ENCODE measurements at places on chromosomes 16 and 17.

DNA sequence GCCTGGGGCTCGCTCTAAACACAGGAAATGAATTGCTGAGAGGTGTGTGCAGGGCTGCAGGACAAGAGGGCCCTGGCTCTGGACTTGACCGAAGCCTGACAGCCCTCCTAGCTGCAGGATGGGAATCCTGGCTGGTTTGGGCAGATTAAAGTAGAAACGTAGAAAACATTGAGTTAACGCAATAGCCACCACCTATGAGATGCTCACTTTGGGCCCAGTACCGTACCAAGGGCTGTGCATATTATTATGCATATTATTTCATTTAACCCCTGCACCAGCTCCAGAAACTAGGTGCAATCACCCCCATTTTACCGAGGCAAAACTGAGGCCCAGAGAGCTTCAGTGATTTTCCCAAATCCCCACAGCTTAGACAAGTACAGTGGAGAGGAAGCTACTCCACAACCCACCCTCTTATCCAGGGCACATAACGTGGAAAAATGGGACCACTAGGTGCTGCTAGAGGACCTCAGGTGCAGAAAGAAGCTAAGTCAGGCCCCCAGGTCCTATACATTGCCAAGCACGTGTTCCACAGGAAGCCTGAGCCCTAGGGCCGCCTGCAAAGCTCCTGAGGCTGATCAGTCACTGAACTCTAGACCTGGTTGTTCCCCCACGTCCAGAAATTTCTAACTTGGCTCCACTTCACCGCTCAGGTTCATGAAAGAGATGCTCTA lies 79.2 kb downstream of the MYH11 start:
- DNase-seq: no peak

DNA sequence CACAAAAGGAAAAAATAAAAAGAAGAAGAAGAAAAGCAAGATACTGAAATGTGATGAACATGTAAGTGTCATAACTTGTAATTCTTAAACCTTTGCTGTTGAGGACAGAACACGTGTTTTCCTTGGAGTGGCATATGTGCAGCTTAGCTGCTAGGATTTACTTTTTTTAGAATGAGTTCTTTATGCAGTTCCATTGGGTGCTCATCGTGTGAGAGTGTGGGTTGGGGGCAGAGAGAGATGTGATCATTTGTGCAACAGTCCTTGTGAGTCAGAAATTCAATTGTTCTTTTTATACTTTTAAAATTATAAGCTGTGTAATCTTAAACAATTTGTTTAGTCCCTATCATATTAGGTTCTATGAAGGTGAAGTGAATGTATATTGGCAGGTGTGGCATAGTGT lies 5.5 kb upstream of the DHRS11 start:
- DNase-seq: no peak

- no peak for DNase-seq
These were observed 2.5 kb upstream of the STARD3 start for GRCh38 chr17:39634384-39634871.

DNA sequence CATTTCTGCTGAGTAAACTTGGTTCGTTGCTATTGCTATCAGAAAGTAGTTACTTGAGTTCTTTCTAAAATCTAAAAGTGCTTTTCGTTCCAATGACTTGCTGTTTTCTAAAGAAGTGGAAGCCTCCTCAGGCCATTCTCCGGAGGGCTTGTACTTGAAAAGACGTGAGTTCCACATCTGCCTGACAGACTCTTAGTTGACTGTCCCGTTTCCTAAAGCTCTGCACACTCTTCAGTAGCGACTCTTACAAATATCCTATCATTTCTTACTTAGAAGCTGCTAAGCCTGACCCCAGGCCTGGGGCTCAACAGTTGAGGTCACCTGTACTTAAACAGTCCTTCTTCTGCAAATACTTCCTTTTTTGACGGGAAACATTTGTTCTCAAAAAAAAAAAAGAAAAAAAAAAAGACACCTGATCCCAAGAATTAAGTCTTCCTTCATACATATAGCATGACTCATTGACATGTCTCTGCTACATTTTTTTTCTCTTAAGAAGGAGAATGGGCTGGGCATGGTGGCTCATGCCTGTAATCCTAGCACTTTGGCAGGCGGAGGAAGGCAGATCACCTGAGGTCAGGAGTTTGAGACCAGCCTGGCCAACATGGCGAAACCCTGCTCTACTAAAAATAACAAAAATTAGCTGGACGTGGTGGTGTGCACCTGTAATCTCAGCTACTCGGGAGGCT lies 61.5 kb downstream of the DHRS7C start:
- no peak for DNase-seq

- no peak for DNase-seq
These were observed 56.0 kb upstream of the FAM20A start for GRCh38 chr17:68657166-68657565.

GRCh38 chr17:49191409-49191916 lies 18.9 kb downstream of the GNGT2 start:
- no peak for DNase-seq

GRCh38 chr17:67944035-67944434 lies 52.2 kb downstream of the C17orf58 start:
- DNase-seq: no peak

GRCh38 chr16:88790312-88791211 lies 5.5 kb upstream of the PIEZO1 start:
- DNase-seq: no peak

DNA sequence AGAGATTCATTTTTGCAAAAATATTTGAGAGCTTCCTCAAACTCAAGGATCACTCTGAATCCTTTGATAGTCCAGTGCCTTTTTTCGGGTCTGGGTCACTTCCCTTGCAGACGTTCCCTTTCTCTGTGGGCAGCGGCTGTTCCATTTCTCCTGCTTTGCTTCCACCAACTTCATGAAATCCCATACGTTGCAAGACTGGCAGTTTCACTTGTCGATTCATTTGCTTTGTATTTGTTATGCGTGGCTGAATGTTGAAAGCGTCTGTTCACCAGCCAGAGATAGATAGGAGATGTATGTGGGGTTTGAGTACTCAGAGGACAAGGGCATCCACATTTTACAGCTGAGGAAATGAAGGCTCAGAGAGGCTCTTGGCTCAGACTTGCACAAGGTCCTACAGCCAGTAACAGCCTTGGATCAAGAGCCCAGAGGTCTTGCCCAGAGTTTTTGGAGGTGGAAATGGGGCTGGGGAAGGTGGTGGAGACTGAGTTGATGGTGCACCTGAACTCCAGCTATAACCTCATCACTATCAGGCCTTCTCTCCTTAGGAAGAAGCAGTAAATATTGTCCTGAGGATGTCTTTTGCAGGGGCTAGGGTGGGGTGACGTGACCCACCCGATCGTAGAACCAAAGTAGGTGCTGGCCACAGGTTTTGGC lies 1.3 kb upstream of the CCDC102A start:
- no peak for DNase-seq

- DNase-seq: no peak
These were observed 6.6 kb downstream of the GID4 start for GRCh38 chr17:18045691-18046350.

DNA sequence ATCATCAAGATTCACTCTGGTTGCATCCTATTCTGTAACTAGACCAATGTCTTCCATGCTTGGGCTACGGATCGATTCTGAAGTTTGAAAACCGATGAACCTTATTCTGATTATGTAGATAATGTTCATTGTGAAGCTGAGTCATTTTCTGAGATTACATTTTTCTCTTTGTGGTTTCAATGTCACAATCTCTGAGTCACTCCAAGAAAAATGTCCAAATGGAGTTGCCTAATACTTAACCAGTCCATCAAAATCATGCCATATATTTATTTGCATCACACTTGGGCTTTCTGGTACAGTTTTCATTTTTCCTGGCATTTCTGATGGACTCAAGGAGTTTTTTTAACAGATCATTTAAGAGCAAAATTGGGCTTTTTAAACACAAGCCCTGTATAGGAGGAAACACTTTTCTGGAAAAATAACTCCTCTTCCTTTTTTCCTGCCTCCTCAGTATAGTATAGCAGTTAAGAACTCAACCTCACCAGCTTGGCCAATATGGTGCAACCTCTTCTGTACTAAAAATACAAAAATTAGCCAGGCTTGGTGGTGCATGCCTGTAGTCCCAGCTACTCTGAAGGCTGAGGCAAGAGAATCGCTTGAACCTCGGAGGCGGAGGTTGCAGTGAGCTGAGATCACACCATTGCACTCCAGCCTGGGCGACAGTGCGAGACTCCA lies 17.5 kb downstream of the CACNG3 start:
- no peak for DNase-seq

DNA sequence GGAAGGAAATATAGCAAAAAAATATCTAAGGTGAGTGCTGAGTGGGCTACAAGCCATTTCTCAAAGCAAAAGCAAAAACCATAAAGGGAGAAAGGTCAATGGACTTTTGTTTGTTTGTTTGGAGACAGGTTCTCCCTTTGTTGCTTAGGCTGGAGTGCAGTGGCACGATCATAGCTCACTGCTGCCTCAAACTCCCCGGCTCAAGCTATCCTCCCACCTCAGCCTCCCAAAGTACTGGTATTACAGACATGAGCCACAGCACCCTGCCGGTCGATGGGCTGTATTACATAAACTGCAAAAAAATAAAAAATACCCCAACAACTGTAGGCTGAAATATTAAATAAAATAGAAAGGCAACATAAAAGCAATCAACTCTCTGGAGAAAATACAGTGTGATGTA lies 3.5 kb upstream of the RBBP6 start:
- no peak for DNase-seq

GRCh38 chr16:89466920-89467319 lies 23.4 kb downstream of the ANKRD11 start:
- no peak for DNase-seq

Measured in stimulated activated CD4-positive, alpha-beta T cell treated with anti-CD3 and anti-CD28 coated beads, Interleukin-1b, Interleukin-23, amount 100 ng/mL, for 24 hours (primary cell).